Stimulated activated naive CD4-positive, alpha-beta T cell treated with Interleukin-2 at 50 U/mL for 16 hours (primary cell): ENCODE measurements at places on chromosomes 13 and 19.
A peak's percentile ranks its signal among the peaks of the same experiment; 100 is the strongest.

GRCh38 chr19:35109395-35110112, 6.1 kb upstream of the FXYD3 start:
- DNase-seq: no peak

GRCh38 chr19:51006406-51006805, 5.0 kb upstream of the KLK8 start:
- no peak for DNase-seq

DNA sequence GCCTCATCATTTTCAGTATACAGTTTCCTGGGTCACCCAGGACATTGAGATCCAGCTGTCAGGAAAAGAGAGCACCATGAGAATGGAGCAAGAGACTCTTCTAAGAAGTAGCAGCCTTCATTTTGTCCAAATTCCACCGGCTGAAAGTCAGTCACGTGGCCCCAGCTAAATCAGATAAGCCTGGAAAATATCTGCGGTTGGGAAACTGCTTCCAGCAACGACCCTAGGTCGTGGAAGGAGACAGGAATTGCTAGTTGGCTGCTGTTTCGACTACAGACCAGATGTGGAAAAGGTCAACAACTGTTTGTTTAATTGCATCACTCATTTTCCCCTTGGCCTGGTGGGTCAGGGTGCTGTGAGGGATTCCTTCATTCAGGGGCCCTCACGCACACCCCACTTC, 107.0 kb downstream of the ZNF536 start:
- DNase-seq: no peak

- no peak for DNase-seq
Observed at GRCh38 chr13:98254513-98254912, 77.4 kb upstream of the RNF113B start.

DNA sequence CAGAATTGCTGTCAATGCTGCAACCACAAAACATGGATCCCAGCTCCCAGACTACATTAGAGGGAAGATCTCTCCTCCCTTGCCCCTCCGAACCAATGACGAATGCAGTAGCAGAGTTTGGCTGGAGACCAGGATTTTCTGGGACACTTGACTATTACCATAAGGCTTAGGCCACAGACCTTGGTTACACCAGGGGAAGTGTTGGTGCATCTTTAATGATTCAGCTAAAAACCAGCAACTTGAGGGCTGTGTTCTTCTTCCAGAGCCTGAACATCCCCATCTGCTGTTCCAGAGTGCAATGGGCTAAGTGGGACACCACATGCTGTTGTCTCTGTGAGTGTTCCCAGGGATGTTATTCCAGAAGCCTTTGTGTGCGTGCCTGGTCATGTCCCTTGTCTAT, 528.2 kb downstream of the LMO7 start:
- no peak for DNase-seq

DNA sequence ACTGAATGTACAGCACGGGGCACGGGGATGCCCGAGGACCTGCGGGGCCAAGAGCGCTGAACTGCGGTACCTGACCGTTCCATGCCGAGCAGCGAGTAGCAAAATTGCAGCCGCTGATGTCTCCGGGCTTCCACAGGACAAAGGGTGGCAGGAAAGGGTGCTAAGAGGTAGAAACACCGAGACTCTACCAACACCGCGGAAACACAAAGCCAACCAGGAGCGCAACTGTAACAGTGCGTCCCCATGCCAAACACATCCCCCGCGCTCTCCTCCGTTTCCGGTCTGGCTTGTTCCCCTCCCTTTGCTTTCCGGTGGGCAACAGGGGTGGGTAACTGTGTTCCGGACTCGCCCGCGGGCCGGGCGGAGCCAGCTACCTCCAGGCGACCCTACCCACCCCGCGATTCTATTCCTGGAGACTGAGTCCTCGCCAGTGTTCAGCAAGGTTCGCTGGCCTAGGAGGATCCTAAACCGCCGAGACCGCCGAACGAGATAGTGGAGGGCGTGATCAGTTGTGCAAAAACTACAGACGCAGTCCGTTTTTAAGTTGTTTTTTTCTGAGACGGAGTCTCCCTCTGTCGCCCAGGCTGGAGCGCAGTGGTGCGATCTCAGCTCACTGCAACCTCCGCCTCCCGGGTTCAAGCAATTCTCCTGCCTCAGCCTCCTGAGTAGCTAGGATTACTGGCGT, 34.9 kb upstream of the NEK3 start:
- DNase-seq: peak; percentile 79

GRCh38 chr19:54160182-54160811, 776 bp upstream of the LENG1 start:
- no peak for DNase-seq

DNA sequence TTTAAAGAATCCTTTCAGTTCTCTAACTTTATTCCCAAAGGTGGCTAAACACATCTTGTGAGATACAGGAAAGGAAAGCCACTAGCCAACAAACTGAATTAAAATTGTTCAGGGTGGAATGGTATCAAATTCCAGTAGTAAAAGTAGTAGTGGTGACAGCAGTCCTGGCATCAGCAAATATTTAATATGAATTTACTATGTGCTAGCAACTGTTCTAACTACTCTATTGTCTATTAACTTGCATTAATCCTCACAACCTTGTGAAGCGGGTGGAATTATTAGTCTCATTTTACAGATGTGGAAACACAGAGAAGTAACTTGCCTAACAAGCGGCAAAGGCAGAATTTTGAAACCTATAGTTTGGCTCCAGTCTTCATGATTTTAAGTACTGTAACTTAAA, 130.1 kb downstream of the KLF12 start:
- DNase-seq: no peak

DNA sequence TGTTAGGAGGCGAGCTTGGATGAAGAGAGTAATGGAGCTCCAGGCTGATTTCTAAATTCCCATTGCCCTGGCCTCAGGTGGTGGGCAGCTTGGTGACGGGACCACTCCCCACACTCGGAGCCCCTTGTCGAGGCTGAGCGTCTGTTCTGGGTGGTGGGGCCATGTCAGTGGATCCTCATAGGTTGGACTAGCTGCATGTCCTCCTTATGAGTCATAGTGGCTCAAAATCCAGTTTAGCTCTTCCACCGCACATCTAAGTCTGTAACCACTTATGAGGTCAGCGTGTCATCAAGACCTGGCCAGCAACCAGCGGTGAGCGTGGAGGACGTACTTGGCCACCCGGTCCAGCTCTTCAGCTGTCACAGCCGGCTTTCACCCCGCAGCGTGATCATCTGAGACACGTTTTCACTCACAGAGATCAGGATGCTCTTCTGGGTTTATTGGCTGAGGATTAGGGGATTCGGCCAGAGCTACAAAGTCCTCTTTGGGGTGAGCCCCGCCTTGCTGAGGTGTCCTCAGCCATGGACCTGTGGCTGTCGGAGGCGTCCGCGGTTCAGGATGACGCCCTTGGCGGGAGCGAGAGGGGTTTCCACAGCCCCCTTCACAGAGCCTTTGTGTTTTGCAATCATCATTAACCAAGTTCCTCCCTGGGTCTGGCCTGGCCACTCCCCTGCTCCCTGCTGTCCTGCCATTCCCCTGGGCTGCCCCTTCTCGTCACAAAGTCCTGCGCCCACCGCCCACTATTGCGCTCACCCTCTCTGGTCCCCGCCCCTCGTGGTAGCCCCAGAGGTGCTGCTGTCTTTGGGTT, 41.9 kb downstream of the ADPRHL1 start:
- no peak for DNase-seq

GRCh38 chr19:16661480-16662034, 618 bp downstream of the TMEM38A start:
- no peak for DNase-seq

DNA sequence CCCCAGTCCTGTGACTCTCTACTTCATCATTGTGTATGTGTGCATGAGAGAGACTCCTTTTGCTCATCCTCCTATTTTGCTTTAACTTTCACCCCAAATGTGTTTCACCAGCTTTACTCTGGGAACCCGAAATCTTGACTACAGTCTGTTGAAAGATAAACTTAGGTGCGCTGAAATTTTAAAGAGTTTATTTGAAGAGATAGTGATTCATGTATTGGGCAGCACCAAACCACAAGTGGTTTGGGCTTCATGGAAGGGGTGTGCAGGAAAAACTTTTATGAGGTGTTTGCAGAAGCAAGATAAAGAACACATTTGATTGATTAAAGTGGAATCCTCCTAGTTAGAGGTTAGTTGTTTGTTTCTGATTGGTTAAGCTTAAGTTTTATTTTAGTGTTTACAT, 50.8 kb upstream of the RFC3 start:
- DNase-seq: no peak

DNA sequence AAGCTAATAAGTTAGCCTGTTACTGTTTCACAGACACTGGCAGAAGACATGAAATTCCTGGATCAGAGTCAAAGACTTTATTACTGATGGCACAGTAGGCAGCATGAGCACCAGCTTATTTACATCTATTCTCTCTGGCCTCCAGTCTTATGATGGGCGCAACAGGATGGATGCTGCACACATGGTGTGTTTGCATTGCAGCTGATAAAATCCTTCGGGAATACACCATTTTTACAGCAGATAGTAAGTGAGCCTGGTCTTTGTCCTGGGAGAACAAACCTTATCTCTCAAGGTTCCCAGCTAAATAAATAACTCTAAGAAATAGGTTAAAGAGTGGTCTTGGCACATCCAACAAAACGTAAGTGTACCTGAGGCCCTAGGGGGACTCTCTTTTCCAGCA, 16.0 kb downstream of the EPSTI1 start:
- DNase-seq: no peak

- no peak for DNase-seq
Observed at GRCh38 chr19:1324806-1325567, 39.3 kb downstream of the EFNA2 start.

- no peak for DNase-seq
Observed at GRCh38 chr13:73038064-73038463, 20.7 kb upstream of the KLF5 start.

DNA sequence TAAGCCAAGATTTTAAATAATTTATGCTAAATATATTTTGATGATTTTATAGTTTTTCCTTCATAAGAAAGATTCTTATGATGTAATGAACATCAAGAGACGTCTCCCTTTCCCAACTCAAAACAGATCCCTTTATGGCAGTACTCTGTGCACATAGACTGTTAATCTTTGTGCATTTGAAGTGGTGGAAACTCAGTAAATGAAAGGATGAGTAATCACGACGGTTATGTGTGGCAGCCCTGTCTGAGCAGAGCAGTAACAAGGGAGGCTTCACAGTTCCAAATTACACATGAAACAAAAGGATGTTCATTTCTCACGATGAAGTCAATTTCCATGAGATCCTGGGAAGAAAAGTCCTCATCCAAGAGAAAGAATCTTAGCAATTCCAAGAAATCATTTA, 498.1 kb downstream of the KLF5 start:
- DNase-seq: no peak

GRCh38 chr13:77345150-77345780, 18.4 kb upstream of the MYCBP2 start:
- DNase-seq: peak; percentile 26

DNA sequence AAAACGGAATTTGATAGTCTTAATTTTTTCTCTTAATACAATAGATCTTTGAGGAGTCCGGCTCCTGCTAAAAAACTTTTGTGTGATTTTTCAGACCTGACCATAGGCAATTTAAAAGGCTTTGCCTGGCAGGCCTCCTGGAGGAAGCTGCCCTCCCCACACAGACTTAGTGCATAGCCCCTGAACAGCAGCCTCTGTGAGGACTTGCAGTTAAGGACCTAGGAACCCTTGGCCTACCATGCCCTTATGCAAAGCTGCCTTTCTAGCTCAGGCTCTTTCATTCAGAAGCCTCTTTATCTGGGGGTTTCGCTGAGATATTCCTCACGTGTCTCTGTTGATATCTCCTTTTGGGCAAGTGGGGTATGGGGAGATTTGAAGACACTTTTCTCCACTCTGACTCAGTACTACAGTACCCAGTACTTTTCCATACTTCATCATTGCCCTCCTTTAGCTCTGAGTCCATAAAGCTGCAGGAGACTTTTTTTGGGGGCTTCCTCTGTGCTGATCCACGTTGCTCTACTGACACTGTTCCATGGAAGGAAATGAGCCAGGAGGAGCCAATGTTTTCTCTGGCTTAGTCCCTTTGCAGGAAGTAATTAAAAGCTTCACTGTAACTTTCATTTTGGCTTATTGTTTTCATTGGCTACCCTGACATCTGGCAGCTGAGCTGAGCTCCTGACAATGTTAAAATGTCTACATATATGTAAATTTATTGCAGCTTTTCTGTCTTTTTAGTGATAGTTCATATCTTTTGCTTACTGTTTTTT, 283.1 kb downstream of the TDRD3 start:
- no peak for DNase-seq

- DNase-seq: no peak
Observed at GRCh38 chr13:107730813-107731212, 484.5 kb downstream of the LIG4 start.

- DNase-seq: no peak
Observed at GRCh38 chr19:40450664-40451063, 6.5 kb upstream of the SERTAD3 start.

- DNase-seq: no peak
Observed at GRCh38 chr19:1647501-1648458, 4.6 kb downstream of the TCF3 start.

DNA sequence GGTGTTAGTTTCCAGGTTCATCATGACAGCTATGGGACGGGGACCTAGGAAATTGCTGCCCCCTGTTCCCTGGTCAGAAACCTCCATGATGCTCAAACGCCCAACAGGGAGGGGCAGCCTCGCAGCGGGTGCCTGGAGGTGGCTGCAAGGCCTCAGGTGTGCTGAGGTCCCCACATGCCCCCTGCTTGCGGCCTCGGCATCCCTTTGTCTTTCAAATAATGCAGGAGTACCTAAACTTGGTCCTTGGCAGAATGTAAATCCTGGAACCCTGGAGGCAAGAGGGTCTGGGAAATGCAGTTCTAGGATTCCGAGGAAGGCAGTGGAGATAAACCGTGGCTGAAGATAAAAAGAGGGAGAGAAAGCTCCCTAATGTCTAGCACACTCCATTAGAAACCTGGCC, 52.4 kb downstream of the SKA3 start:
- no peak for DNase-seq

DNA sequence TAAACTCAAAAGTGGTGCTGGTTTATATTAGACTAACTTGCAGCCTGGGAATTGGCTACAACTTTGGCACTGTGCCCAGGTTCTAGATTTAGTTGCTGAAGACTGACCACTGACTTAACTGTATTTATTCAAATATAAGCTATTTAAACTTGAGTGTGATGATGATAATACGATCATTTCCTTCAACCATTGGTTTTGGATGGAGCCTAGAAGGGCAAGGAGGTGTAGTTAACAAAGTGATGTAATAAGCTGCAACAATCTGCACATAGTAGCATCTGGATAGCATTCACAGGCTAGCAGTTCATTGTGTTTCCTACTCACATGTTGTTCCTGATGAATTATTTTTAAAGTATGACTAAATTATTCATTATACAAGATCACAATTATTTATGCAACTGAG, 55.2 kb upstream of the DACH1 start:
- no peak for DNase-seq

GRCh38 chr13:102930566-102930965, 84.7 kb downstream of the ERCC5 start:
- no peak for DNase-seq

- no peak for DNase-seq
Observed at GRCh38 chr19:13013649-13014048, 18.4 kb downstream of the NFIX start.
